WTC11 (cell line): ENCODE measurements at places on chromosomes 11 and 22.
A peak's percentile ranks its signal among the peaks of the same experiment; 100 is the strongest.

DNA sequence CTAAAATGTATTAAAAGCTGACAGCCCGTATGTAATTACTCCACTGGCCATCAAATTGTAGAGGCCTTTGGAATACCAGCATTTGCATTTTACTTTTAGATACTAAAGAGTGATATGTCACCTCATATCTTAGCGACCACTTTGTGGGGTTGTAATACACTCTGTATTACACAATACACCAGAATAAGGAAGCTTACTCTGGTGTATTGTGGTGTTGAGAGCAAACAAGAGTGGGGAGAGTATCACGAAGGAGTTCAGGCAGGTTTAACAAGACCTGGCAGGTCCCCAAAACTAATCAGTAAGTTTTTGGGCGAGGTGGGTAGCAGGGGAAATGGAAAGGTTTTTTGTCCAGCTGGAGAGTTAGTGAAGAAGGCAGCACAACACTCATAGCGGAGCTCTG, 3.2 kb downstream of the NUP50 start:
- DNase-seq = no peak

DNA sequence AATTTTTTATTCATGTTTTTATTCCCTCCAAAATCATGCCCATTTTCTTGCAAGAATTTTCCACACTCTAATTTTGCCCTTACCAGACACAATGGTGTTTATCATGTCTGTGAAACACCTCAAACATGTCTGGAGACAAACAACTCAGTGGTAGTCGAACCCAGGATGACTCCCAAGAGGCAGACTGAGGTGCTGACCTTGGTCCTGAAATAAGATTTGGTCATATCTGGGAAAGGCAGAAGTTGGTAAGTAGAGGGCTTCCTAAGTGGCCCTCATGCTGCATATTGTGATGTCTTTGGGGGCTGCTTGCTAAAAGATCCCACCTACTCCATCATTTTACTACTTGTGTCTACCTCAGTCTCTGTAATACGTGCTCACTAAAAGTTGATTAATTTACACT, 369.4 kb upstream of the ISX start:
- no peak for DNase-seq

GRCh38 chr11:33273656-33274055, 16.5 kb downstream of the HIPK3 start:
- DNase-seq = no peak

- no peak for DNase-seq
These were observed 190.7 kb upstream of the NECTIN1 start for GRCh38 chr11:119919656-119920055.

- no peak for DNase-seq
These were observed 976 bp downstream of the DEPDC7 start for GRCh38 chr11:33016654-33017053.

GRCh38 chr22:37126882-37127281, 17.4 kb upstream of the TMPRSS6 start:
- DNase-seq = peak; percentile 47

- DNase-seq = no peak
These were observed 18.8 kb upstream of the ACCSL start for GRCh38 chr11:44028816-44029506.

- DNase-seq = no peak
These were observed 20.4 kb downstream of the FBXO7 start for GRCh38 chr22:32494971-32495370.

DNA sequence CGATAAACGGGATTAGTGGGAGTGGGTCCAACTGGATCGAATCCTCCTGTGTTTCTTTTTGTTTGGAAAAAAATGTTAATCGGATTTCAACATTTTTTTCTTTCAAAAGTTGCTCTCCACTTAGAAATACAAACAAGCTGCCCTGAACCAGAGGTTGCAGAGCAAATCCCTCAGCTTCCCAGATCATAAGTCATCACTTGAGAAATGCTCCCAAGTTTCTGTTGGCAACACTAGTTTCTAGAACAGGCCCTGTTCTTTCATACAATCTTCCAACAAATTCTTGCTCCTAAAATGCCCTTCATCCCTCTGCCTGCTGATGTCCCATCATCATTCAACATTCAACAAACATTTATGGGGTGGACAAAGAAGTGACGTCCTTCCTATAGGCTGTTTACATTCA, 1.3 kb upstream of the MLC1 start:
- DNase-seq = no peak

DNA sequence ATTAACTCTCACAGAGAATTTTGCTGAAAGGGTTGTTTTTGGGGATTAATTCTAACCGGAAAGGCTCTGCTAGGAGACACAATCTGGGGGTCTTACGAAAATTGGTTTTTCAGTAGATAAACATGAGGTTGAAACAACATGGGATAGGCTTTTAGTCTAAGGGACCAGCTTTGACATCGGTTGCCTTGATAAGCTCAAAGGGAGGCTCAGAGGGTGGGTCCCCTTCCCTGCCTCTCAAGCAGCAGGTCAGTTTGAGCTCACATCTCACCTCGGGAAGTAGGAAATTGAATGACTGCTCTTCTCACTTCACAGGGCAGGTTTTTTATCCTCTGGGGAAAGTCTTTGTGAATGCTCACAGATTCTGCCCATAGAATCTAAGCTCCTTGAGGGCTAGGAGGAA, 70.2 kb upstream of the KIRREL3 start:
- no peak for DNase-seq

DNA sequence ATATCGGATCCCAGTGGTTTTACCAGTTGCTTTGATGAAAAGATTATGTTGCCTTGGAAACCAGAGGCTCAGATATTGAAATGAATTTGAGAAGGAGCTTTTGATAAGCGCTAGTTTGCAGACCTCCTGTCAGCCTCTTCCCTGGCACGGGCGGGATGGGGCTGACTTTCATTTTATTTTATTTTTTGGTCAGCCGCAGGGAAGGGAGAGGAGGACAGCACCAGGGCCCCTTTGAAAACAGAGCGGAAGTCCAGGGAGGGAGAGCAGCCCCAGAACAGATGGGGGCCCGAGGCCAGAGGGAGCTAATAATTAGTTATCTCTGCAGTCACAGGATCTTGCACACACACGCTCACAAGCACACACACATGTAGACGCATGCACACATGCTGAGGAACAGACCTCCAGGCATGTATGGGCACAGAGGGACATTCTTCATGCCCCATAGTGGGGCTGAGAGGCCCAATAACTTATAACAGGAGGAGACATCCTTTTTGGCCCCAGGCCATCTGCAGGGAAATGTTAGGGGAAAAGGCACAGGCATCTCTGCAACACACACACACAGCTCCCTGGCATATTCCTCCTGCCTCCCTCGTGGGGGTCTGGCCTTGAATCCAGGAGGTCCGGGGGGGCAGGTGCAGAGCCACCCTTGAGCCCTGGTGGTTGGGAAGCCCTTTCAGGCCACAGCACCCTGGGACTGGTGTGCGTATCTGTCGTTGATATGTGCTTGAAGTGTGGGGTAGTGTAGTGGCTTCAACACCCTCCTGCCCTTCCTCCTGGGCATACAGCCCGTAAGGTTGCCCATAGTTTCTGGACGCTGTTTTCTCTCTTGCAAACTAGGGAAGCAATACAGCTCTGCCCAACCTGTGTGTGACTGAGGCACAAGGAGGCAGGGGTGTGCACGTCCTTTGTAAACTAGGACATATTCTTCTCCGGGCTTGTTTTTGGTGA, 117.3 kb downstream of the CEP164 start:
- DNase-seq = no peak

DNA sequence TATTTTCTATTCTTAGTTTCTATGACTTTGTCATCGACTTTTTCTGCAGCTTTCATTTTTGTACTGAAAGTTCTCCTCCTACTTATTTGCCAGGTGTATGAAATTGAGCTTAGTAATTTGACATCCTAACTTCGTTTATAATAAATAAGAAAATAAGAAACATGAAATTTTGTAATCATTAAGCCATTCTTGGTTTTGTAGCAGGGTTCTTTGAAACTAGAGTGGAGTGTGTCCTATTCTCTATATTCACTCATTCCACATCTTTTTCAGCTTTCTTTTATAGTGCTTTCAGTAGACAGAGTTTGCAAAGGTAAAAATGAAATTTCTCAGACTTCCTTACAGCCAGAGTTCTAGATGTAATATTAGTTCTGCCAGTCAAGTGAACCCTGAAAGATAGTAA, 47.8 kb downstream of the FANCF start:
- no peak for DNase-seq

DNA sequence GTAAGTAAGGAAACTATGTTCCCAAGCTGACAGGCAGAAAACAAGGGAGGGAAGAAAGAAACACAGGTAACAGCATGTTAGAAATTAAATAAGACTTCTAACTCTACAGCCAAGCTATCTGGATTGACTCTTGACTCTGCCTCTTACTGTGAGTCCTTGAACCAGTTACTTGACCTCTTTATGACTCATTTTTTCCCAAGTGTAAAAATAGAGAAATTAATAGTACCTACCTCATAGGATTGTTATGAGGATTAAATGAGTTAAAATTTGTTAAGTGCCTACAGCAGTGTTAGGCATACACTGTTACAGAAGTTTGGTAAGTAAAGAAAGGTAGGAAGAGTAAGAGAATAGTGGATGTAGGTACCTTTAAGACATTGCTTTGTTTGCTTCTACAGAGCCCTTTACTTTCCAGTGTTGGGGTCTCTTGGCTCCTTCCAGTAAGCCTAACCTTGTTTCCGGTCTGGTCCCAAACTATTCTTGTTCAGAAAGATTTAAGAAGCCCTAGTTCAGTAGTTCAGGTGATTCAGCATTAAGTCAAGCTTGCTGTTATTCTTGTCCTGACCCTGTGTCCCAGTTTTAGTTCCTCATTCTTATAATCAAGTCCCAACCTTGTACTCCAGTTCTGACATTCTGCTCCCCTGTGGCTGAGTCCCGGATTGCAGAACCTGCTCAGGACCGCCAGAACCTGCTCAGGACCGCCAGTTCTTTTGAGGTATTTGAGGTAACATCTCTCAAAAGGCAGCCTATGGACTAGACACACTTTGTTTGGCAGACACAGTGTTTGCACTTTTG, 963.4 kb upstream of the CCDC90B start:
- DNase-seq = no peak

DNA sequence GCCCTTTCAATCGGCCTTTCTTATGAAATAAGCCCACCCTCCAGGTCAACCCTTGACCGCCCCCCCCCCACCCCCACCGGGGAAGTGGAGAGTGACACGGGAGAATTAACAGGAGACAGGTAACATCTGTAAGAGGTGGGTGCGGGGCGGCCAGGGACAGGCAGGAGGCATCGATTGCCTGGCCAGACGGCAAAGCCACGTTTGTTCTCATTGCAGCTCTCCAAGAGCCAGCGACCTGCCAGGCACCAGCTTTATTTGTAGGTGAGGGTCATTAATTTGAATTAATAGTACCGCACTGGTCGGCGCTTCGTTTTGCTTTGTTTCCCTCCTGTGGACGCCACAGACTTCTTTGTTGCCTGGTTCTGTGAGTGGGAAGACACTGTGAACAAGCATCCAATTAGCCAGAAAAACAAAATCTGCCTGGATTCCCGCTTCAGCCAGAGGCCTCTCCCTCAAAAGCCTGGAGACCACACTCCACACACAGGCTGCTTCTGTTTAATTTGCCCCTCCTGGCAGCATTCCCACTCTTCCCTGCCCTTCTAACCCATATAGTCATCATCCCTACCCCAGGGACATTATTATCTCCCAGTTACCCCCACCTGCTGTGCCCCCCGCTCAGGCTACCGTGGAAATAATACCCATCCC, 104.5 kb upstream of the OPCML start:
- peak; percentile 19 for DNase-seq

DNA sequence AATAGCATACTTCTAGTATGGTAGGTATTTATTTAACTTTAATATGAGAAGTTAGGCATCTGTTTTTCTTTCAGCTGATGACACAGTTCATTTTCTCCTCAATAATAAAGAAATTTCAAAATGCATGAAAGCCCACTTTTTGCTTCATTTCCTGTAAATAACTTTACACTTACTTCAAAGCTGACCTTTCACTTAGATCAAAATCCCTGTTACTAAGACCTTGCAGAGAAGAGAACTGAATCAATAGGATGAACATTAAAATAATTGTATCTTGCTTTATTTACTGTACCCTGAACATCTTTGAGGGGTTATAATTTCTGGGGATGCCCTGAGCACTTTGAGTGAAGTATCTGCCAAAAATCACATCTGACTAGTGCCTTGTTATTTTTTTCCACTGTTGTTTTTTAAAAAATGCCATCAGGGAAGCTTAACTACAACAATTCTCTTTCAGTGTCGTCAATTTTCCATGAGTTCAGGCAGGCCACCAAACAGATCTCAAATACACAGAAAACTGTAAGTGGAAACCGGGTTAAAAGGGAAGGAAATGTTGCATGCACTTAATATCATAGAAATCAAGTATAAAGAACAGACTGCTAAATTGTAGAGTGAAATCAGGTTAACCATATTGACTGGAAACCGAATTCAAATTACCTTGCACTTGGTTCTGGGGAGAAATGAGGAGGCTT, 206.2 kb downstream of the MAML2 start:
- no peak for DNase-seq

DNA sequence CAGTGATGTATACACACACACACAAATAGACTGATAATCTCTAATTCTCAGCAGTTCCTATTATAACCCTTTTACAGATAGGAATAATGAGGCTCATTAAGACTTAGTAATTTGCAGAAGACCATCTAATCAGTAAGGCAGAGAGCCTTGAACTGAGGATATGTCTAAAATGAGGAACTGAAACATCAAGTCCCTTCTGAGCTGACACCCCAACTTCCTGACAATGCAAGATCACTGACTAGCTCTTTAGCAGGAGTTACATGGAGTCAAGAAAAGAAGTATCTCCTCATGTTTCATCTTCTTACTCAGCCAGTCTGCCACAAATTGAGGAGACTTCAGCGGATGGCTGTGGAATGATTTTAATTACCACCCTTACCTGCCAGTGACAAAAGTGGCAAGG, 193.0 kb downstream of the MSANTD4 start:
- no peak for DNase-seq

GRCh38 chr11:67417425-67417824, 1.9 kb downstream of the CARNS1 start:
- DNase-seq = no peak

DNA sequence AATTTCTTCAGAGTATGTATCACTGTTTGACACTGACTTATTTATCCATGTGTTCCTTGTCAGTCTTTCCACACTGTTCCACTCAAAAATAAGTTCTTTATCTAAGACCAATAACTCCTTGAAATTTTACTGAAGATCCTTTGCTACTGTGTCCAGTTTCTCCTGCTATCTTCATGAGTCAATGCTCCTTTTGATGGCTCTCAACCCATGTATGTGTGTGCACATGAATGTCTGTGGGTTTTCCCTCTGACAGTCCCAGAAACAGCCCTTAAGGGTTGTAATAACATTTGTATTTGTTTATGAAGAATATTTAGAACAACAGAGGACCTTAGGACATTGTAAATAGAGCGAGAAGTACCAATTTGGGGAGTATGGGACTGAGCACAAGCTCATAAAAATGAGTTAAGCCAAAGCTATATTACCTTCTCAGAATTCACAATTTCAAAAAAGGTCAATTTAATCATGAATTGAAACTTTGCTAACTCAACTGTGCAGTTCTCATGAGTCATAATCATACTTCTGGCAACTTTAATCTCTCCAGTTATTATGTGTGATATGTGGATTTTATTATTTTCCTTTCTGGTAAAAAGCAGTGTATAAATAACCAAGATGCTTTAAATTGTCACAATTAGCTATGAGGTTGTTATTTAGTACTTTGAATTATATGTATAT, 533.6 kb downstream of the CNTN5 start:
- no peak for DNase-seq

- DNase-seq = no peak
These were observed 119.3 kb downstream of the WNT11 start for GRCh38 chr11:76086743-76087635.
